ENCODE measurements at places on chromosomes 11 and 22.

DNA sequence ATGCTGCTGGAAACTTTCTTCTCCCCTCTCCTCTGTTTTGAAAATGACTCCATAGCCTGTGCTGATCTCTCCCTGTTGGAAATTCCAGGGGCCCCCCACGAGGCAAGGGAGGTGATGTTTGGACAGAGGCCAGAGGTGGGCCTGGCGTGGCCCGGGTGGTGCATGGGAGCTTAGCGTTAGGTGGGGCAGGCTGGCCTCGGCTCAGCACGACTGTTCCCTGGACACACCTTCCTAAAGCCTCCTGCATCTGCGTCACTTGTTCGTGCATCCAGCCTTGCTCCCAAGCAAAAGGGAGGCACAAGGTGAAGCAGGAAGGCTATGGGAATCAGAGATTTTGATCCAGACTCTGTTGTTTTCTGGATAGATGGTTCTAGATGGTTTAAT lies 135.2 kb downstream of the CEP164 start:
- no peak for DNase-seq

- DNase-seq: no peak
Observed at GRCh38 chr11:18299721-18300120, 22.2 kb downstream of the HPS5 start.

GRCh38 chr11:8720868-8721608 lies 38.4 kb downstream of the RPL27A start:
- DNase-seq: no peak

- DNase-seq: no peak
Observed at GRCh38 chr11:47723041-47723440, 7.9 kb upstream of the AGBL2 start.

DNA sequence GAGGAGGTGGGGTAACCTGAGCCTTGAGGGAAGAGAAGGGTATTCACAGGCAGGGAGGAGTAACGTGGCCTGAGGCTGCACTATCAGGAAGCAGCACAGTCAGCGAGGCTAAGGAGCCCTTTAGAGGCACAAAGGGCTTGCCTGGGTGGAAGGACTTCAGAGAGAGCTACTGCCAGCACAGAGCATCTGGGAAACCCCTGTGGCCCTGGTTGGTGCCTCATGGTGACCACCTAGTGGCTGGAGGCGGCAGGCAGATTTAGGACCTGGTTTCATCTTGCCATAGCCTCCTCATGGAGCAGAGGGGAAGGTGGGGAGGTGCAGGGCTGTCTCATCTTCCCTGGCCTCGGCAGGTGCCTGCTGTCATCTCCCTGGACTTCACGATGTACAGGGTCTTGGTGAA lies 64.5 kb downstream of the MPPED1 start:
- DNase-seq: no peak

DNA sequence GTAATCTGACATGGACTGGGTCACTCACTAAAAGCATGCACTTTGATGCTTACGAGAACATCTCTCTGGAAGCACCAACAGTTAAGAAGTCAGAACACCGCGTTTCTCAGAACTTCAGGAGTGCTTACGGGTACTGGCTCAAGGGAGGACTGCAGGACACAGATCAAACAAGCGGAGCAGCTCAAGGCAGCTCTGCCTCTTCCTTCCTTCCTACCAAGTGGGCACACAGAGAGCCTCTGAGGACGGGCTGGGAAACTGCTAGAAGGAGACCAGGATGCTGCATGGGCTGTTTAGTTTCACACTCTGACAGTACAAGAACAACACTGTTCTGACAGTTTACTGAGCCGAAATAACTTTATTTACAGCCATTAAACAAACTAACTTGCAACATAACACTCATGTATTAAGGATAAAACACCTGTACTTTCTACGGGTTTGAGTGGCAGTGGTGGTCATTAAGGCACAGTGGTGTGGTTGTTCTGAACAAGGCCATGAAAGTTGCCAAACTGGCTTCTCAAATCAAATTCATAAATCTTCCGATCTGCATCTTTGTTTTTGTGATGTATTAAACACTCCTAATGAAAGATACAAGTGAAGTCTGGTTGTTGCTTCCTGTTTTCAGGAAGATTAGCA lies 37.5 kb downstream of the ARFGAP3 start:
- no peak for DNase-seq

GRCh38 chr11:36988556-36988955 lies 390.5 kb upstream of the RAG2 start:
- DNase-seq: no peak

DNA sequence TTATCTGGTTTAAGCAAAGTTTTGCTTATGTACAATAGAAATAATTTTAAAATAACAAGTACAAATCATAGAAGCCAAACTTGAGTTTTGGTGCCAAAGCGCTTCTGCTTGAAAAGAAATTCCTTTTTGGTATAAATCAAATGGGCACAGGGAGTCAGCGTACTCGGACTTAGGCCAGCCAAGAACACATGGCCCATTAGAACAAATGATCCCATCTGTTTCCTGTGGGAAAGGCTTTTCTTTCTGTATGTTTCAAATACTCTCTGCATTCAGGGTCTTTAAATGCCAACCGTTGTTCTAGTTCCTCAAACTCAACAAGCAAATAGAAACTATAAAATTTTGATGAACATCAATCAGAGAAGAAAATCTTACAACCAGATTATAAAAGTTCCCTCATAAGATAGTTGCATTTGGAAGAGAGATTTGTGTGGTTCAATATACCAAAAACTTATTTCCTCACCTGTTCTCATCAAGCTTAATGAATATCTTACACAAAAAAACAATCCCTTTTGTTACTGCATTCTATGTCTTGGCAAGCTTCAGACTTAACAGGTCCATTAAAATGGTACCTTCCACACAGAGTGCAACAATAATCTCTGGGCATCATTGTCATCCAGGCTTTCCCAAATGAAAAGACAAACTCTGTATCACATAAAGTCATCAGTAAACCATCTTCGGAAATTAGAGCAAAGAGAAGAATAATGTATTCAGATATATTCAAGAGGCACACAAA lies 739.8 kb upstream of the API5 start:
- DNase-seq: no peak

GRCh38 chr11:96326959-96327358 lies 16.0 kb downstream of the MAML2 start:
- DNase-seq: no peak

DNA sequence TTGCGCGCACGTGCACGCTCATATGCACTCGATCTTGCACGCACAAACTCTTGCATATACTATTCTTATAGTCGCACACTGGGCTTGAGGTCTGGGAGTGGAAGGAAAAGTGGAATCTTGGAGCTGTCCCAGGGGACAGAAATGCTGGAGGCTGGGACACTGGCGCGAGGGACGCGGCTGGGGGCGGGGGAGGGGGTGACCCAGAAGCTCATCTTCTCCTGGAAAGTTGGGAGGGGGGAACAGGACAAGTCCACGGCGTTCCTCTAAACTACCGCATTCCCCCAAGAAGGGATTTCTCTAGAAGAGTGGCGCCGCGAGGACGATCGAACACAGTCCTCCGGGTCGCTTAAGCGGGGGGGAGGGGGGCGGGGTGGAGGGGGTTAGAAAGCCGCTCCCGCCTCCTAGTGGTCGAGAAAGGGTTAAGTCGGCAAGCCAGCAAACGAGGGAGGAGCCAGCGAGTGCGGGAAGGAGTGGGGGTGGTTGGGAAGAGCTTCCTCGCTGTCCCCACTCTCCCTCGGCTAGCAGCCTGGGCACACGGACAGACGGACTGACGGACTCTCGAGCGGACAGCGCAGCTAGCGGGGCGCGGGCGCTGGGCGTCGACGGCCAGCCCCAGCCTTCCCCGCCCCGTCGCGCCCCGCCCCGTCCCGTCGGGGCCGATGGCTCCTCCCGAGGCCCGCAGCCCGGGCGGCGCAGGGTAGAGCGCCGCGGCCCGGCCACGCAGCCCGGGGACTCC lies at the start of gene RTN4RL2:
TSS of gene RTN4RL2 (plus strand) at position 507 of the 736 bp plus-strand sequence. CDS start 338 bp downstream, outside the sequence.
- DNase-seq: peak; percentile 27

DNA sequence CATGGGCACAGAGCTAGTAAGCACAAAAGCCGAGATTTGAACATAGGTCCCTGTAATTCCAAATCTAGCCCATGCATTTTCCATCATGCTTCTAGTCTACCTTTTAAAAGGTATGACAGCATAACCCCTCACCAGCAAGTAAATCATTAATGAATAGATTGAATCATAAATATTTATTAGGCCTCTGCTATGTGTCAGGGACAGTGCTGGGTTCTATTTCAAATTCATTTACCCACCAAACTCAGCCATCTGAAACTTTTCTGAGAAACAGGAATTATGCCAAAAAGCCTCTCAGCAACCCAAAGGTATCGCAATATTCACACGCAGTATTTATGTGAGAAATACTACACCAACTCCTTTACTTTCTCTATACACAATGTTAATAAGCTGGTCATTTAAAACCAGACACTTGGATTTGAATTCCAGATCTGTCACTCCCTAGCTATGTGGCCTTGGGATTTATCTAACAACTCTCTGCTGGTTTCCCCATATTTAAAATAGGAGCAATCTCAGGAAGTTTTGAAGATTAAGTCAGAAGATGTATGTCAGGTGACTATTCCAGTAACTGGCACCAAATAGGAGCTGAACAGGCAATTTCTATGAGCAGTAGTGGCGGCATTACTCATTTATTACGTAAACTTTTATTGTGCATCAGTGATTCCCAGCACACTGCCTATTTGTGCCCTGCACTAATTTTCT lies 191.4 kb downstream of the TENM4 start:
- DNase-seq: no peak

GRCh38 chr11:10561043-10561818 lies 7.2 kb downstream of the LYVE1 start:
- DNase-seq: no peak

- DNase-seq: no peak
Observed at GRCh38 chr22:18096823-18097222, 13.8 kb upstream of the TUBA8 start.

DNA sequence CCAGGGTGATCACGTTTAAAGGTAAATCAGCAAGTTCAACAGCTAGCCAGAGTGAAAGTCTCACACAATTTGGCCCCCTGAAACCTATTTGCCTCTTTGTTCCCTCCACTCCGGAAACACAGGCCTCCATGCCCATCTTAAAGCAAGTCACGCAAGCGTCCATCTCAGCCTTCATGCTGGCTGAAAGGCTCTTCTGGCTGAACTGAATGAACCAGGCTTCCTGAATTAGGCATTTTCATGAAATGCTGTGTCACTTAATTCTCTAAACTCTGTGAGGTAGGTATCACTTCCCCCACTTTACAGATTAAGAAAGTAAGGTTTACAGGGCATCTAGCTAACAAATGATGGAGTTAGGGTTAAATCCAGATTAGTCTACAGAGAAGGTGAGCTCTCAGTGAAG lies 1.4 kb downstream of the SLC25A17 start:
- no peak for DNase-seq

DNA sequence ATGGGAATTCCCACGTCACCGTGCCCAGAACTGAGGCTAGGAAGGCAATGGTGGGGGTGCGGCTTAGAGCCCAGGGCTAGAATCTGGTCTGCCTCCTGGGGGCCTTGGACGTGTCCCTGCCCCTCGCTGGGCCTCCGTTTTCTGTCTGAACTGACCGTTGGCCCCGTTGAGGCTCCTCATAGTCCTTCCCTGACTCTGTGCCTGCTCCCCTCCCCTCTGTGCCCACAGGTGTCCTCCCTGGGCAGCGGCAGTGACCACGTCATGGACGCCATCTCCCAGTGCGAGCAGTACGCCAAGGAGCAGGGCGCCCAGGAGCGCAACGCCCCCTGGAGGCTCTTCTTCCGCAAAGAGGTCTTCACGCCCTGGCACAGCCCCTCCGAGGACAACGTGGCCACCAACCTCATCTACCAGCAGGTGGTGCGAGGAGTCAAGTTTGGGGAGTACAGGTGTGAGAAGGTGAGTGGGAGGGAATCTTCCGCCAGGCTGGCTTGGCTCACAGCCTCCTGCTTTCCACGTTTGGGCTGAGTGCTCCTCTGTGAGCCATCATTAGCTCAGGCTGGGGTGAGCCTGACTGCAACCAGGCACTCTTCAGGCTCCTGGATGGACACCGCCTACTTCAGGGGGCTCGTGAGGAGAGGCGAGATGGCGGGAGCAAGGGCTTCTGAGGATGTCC lies 63.9 kb downstream of the MYO7A start:
- peak; percentile 54 for DNase-seq

GRCh38 chr11:122293296-122294023 lies 177.4 kb upstream of the BLID start:
- no peak for DNase-seq

- peak; percentile 43 for DNase-seq
Observed at GRCh38 chr11:63768237-63769041, at the start of gene ZFTA. Gene ZFTA (minus strand): TSS chr11:63768775. CDS start chr11:63768622, 153 bp downstream.

- peak; percentile 68 for DNase-seq
Observed at GRCh38 chr22:40525250-40525884, 111.2 kb downstream of the MRTFA start.

DNA sequence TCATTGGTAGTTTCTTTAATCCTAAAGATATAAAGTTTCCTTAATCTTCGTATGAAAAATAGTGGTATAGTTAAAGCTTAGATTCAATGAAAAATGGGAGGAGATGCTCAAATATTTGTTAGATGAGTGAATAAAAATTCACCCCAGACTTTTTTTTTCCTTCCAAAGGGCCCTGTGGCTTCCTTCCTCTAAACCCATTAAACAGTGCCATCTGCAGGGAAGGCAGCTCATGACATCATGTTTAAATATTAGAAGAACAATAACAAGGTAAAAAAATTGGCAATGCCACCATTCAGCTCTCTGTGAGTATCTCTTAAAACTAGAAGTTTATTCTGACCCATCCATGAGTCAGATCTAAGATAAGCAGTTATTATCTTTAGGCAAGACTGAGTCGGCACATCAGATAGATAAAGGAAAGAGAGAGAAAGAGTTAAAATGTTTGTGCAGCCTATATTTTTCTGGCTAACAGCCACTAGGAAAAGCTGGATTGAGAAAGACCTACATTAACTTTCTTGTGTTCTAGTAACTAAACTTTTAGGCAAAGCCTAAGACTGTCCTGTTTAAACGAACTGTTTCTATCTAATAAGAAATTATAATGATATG lies 19.1 kb upstream of the OOSP1 start:
- DNase-seq: no peak

GRCh38 chr22:19429950-19430889 lies 1.3 kb downstream of the HIRA start:
- DNase-seq: peak; percentile 47

- DNase-seq: no peak
Observed at GRCh38 chr22:20604776-20605221, 97.4 kb downstream of the MED15 start.

- DNase-seq: peak; percentile 1
Observed at GRCh38 chr11:12007769-12008737, at the start of gene DKK3. Gene DKK3 (minus strand): TSS chr11:12008626. CDS start chr11:12008582, 44 bp downstream.

GRCh38 chr11:129694966-129695365 lies 120.7 kb upstream of the TMEM45B start:
- no peak for DNase-seq

- DNase-seq: no peak
Observed at GRCh38 chr11:21625982-21626381, 566.9 kb upstream of the ANO5 start.

- DNase-seq: no peak
Observed at GRCh38 chr11:65382804-65383368, 440 bp upstream of the SLC25A45 start.

All from CD4-positive, alpha-beta memory T cell (primary cell).